ENCODE measurements at places on chromosomes 1 and 21.
A peak's percentile ranks its signal among the peaks of the same experiment; 100 is the strongest.

GRCh38 chr1:118809586-118809985, 178.6 kb downstream of the TBX15 start:
- DNase-seq = no peak

GRCh38 chr21:8991968-8992621, 1529.3 kb upstream of the TPTE start:
- no peak for DNase-seq

- no peak for DNase-seq
These were observed 10.7 kb upstream of the OR2T34 start for GRCh38 chr1:248585266-248585665.

GRCh38 chr1:205251576-205251975, 23.8 kb downstream of the TMCC2 start:
- no peak for DNase-seq

DNA sequence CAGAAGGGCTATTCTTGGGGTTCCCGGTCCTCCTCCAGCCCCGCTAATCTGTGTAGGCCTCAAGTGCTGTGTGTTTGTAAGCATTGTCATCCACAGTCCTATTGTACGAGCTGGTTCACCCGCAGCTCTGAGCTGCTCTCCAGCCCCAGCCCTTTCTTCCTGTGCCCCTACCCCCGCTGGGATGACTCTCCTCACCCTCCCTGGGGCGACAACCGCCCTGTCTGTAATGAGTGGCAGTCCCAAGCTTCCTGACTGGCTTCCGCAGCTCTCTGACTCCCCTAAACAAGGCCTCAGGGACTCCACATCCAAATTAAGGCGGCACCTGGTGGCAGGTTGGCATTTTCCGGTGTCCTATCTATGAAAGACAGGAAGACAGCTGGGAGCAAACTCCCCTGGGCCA, 45.8 kb downstream of the TFF3 start:
- DNase-seq = no peak

DNA sequence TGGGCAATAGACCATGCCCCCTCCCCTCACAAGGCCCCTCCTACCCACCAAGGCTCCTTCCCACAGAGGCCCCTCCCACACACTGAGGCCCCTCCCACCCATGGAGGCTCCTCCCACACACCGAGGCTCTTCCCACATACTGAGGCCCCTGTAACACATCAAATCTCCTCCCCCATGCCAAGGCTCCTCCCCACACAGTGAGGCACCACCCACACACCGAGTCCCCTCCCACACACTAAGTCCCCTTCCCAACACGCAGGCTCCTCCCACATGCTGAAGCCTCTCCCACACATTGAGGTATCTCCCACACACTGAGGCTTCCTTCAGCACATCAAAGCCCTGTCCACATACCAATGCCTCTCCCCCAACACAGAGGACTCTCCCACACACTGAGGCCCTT, 391.8 kb downstream of the CAMTA1 start:
- DNase-seq = no peak

GRCh38 chr21:28712411-28712810, 280.3 kb downstream of the LTN1 start:
- DNase-seq = no peak

GRCh38 chr21:40208206-40208947, 341.1 kb downstream of the PCP4 start:
- DNase-seq = peak; percentile 71

DNA sequence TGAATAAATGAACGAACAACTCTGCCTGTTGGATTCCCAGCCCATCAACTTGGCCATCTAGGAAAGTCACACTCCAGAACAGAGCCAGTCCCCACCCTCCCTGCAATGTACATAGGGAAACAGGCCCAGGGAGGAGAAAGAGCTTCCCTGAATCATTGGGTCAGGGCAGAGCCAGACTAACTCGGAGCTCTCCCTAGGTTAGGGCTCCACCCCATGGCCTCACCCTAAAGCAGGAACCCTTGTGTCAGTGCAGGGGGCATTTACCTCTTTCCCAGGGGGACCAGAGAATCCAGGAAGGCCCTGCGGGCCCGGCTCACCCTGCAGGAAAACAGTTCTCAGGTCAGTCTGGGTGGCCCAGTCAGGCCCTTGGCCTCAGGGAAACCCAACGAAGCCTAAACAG, 11.6 kb downstream of the COL9A2 start:
- DNase-seq = no peak

- DNase-seq = no peak
These were observed 123.7 kb downstream of the NTNG1 start for GRCh38 chr1:107264561-107264960.

DNA sequence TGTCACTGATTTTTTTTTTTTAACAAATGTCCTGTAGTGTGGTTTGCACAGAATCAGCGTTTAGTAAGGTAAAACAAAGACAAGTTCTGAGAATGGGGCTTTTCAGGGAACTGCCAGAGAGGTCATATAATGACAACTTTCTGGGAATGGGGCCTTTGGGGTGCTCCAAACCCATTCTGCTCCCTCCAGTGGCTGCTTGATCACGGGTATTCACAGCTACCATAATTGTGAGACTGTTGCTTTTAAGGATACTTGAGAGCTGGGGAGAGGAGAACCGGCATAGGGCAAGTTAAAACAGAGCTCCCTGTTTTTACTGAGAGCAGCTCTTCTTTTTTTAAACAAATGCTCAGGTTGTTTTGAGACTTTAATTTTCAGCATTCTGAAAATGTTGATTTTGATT, 48.2 kb downstream of the CYP2J2 start:
- DNase-seq = no peak

GRCh38 chr21:38263493-38263892, 6.7 kb downstream of the KCNJ15 start:
- DNase-seq = no peak

- peak; percentile 95 for DNase-seq
These were observed at the start of gene EYA3 for GRCh38 chr1:28088168-28088961. Gene EYA3, minus strand, starts transcription at chr1:28088610. Its CDS starts 30,584 bp downstream, at chr1:28058026.

GRCh38 chr1:9731051-9731537, 79.6 kb downstream of the PIK3CD start:
- no peak for DNase-seq

DNA sequence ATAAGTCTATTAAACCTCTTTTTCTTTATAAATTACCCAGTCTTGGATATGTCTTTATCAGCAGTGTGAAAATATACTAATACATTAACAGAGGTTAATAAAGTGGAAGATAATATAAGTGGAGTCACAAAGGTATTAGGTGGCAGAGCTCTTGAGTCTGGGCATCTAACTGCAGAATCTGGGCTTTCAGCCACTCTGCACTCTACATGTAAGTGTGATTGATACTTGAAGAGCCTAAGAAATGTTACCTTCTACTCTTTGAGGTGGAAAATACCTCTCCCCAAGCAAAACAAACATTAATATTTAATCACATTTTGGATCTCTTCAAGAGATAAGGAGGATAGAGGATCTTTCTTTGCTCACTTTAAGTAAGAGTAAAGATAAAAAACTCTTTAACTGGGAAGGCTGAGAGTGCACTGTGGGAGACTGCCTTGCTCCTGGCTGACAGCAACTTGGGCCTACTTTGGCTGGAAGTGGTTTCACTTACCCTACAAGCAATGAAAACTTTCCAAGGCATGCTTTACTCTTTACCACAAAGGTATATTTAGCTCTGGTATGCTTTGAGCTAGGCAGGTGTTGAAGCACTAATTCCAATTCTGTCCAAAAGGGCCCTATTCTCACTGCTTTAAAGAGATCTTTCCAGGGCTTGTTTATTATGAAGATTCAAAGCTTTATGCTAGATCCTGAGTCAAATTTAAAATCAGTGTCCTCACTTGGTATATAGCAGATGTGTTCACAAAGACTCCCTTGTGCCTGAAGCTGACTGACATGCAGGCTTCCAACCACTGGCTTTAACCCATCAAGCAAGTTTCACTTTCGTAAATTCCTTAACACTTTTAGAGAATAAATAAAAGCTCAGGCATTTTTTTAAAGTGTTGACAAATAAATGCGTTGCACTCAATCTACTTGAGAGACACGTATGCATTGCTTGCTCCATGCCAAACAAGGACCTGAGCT, 245.3 kb upstream of the ZP4 start:
- DNase-seq = no peak

- DNase-seq = no peak
These were observed 60.9 kb upstream of the S1PR1 start for GRCh38 chr1:101175886-101176285.

GRCh38 chr21:42474043-42474831, 21.8 kb downstream of the RSPH1 start:
- DNase-seq = no peak

DNA sequence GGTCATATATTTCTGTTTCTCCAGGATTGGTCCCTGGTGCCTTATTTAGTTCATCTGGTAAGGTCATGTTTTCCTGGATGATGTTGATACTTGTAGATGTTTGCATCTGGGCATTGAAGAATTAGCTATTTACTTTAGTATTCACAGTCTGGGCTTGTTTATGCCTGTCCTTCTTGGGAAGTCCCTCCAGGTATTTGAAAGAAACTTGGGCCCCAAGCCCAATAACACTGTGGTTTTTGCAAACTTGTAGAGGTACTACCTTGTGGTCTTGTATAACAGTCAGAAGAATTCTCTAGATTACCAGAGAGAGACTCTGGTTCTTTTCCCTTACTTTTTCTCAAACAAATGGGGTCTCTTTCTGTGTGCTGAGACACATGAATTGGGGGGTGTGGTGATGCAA, 251.4 kb upstream of the B3GALT2 start:
- DNase-seq = no peak

- DNase-seq = no peak
These were observed 16.6 kb upstream of the IL19 start for GRCh38 chr1:206754011-206754410.

DNA sequence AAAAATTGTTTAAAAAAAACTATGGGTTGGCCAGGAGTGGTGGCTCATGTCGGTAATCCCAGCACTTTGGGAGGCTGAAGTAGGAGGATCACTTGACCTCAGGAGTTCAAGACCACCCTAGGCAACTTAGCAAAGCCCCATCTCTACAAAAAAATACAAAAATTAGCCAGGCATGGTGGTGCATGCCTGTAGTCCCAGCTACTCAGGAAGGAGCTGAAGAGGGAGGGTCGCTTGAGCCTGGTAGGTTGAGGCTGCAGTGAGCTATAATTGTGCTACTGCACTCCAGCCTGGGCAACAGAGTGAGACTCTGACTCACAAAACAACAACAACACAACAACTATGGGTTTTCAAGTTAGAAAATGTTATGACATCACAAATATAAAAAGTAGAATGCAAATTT, 16.4 kb downstream of the SLAMF7 start:
- DNase-seq = no peak

DNA sequence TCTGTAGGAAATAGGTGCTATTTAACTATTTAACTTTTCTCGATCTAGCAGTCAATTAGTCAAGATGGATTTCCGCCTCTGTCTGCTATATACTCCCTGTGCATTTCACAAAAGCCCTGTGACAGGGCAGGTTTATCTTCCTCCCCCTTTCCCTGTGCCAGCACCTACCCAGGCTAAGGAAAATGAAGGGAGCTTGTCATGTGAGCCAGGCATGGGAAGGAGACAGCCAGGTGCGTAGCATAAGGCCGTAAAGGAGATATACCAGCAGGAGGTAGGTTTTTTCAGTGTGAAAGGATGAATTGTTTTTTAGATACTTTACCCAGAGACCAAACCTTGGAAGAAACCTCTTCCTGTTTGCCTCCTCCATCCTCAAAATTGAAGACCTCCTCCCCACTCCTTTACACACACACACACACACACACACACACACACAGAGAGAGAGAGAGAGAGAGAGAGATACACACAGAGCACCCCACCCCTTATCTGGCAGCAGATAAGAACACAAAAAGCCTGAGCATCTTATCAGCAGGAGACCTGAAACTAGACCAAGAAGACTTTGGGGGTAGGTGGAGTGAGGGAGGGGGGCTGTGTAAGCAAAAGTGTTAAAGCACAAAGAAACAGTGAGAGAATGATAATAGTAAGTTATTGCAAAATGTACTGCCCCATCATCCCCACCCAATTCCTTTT, 12.0 kb upstream of the TARBP1 start:
- DNase-seq = no peak

- no peak for DNase-seq
These were observed 52.3 kb upstream of the DUSP10 start for GRCh38 chr1:221794079-221794670.

DNA sequence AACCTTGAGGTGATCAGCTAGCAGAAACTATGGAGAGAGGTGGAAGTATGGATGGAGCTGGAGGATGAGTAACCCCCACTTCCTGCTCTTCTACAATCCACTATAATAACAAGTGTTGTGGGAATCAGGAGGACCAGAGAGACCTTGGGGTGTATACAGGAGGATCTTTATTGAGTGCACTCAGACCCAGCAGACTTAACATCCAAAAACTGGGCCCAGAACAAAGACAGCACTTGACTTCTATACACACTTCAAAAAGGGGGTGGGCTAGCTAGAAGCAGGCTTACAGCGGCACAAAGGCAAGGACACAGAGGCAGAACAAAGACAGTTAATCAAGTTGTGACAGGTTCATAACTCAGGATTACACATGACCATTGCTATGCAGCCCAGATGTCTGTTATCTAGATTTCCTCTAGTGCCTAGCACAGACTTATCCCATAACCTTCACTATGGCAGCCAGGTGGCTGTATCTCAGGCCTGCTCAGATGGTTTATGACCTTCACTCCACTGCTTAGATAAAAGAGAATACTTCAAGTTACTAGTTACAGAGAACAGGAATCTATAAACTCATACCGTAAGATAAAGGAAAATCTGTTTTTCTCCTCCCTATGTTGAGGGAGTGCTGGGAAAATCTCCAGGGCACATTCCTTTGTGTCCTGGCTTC, 36.1 kb upstream of the PADI2 start:
- DNase-seq = no peak

DNA sequence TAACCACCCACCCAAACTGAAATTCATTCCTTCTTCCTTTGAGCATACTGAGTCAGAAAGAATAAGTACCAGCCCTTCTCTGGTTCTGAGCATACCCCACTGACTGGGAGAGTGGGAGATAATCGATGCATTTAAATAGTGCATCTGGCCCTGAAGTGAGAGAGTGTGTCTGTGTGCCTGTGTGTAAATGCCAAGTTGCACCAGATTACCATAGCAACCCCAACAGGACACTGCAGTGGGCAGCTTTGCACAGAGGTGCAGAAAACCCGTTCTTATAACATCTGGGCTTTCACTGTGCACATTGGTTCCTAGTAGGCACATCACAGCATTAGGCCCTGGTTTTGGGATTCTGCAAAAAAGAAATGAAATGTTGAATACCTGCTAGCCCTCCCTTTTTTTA, 2.3 kb downstream of the ASTN1 start:
- no peak for DNase-seq

DNA sequence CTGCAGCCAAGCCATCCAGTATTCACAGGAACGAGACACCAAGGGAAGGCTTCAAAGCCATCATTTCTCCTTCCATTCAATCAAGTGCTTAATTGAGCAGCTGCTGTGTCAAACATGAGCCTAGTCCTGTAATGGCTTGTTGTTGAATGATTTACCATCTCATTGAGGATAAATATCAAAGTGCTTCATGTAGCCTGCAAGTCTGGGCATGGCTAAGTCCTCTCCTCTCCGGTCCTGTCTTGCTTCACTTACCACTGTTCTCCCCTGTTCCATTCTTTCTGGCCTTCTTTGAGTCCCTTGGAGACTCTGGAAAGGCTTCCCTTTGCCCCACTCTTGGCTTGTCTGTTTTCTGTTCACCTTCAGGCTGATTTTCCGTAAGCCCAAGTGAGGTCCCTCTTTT, 279.8 kb downstream of the PBX1 start:
- DNase-seq = no peak

All from NCI-H187 (cell line).